ENCODE measurements at places on chromosomes 11 and 22. TPM values are rescaled to one million over a fixed set of nuclear protein-coding genes. Genes with fewer than 3 reads are reported as not detected.

Gene AQP11
- total RNA-seq, result 2.8 TPM

Gene POU2AF1
- not detected for total RNA-seq

Gene CYTH4
- 0.72 TPM for total RNA-seq

Gene CARD18
- total RNA-seq, result not detected

Gene TP53I11
- 27.4 TPM for total RNA-seq

Gene OR8B3
- not detected for total RNA-seq

Gene OR5P2
- not detected for total RNA-seq

Gene OR8G1
- total RNA-seq, result not detected

Gene OR2AG2
- total RNA-seq, result 0.09 TPM

Measured in fibroblast of the aortic adventitia (primary cell).